ENCODE measurements at places on chromosomes 3 and 15.

GRCh38 chr3:87076946-87077345 is 86.0 kb upstream of the VGLL3 start:
- DNase-seq, result no peak

DNA sequence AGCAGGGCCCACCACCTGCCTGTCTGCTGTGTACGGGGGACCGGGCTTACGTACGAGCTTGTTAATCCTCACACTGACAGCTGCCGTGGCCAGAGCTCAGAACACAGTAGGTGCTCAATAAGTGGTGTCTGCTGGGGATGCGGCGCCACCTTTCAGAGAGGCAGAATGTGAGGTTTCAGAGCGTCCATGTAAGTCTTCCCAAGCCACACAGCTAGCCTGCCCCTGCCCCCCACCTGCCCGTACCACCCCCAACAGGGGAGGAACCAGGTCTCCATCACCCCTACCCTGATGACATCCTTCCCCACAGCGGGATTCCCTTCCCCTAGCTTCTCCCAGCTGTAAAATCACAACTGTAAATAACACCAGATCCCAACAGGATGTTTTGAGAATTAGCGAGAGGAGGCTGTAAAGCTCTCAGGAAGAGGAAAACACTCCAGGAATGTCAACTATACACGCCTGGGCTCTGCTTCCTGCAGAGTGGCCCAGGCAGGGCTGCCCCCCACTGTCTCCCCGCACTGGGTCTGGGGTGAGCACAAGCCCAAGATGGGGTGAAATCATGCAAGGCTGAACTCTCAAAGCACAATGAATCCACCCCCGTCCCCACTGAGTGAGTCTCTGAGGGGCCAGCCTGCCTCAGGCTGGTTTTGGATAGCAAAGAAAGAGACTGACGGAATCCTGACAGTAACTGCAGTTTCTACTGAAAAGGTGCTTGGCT is 250.1 kb upstream of the LYSMD4 start:
- DNase-seq, result no peak

- no peak for DNase-seq
Measured at GRCh38 chr3:138465451-138465850, 31.0 kb downstream of the ESYT3 start.

DNA sequence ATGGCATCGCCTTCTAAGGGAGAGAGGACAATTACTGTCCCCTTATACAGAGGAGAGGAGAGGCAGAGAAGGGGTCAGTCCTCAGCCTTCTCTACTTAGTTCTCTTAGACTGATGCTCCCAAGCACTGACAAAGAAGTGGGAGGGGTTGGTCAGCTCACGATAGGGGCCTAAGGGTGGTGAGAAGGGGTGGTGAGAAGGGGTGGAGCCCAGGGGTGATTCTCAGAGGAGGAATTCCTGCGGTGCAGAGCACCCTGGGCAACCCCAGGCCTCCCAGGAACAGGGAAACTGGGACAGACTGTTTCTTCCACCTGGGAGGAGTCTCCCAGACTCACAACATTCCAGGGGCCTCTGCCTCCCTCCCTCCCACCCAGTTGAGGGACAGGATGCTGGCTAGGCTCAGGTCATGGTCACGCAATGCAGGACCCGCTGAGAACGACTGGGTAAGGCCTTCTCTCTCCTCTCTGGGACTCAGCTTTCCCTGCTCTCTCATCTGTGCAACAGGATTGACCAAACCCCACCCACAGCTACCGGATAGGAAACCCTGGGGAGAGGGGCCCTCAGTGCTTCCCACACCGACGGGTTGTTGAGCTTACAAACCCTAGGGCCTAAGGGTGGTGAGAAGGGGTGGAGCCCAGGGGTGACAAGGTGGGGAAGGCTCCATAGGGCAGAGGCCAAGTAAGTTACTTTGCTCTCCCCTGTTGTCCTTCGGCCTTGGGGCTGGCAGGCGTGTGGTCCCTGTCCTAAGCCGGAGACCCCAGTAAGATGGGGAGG is 1.5 kb downstream of the TPRA1 start:
- no peak for DNase-seq

DNA sequence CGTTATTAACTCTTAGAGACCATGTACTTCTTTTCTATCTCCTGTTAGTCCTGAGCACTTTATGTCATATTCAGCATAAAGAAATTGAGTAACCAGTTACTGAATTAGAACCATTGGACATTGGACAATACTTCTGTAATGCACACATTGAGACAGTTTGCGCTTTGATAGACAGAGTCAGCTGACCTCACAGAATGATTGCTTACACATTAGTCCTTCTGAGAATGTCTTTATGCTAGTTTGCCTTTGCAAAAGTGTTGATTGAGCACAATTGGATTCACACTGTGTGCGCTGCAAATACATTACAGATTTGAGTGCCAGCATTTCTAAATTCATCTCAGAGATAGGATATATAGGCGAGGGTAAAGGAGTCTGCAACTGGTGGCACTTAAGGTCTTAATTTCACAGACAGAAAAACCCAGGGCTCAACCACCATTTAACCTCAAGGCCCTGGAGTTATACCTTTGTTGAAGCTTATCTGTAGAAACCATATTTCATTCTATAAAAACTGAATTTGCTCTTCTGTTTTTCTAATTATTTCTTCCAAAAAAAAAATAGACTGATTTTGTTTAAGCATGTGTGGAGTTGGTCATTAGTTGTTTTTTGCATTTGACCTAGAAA is 3.8 kb downstream of the SERPINI1 start:
- no peak for DNase-seq
